Stimulated activated naive B cell treated with anti-CD40 and anti-IgM and Interleukin-4, amounts not matched to agents 10 μg/mL and 1 μg/mL and 100 μg/mL, for 72 hours (primary cell): ENCODE measurements at places on chromosomes 16 and 17.

DNA sequence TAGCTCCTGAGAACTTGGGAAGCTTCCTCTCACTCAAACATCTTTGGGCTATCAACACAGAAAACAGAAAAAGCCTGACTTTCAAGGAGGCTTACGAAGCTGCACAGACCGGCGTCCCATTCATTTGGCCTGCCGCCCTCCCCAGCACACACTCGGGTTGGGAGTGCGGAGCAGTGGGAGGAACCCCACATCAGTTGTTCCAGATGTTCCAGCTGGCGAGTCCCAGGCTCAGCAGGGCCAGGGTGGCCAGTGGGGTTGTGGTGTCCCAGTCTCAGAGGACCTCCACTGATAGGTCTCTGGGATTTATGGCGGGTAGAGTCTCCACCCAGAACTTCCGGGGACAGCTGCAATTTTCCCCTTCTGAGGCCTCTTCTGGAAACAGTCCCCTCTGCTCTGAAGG is 43.1 kb upstream of the DLX4 start:
- no peak for DNase-seq

GRCh38 chr17:57370619-57371018 is 114.3 kb downstream of the MSI2 start:
- no peak for DNase-seq

DNA sequence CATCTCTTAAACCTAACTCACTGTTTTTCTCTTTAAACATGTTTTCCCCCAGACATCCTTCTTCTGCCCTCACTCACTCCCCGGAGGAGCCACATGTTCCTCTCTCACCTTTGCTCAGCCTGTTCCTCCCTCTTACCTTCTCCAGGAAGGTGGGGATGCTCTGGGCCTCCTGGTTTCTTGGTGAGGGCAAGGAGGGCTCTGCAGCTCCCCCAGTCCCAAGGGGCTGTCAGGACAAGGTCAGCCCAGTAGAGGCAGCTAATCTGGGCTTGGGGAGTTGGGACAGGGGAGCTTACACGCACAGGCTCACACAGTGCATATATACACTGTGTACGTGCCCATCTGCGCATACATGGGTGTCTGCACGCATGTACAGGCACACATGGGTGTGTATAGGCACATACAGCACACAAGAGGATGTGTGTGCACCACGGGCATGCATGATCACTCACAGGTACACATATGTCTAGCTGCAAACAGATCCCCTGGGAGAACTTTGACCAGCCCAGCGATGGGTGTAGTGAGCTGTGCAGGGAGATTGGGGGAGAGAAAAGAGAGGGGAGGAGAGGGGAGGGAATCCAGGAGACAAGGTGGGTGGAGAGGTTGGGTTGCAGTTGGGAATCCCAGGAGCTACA is 28.6 kb upstream of the SPNS3 start:
- no peak for DNase-seq

GRCh38 chr16:19223235-19224170 is 55.5 kb downstream of the SYT17 start:
- no peak for DNase-seq

DNA sequence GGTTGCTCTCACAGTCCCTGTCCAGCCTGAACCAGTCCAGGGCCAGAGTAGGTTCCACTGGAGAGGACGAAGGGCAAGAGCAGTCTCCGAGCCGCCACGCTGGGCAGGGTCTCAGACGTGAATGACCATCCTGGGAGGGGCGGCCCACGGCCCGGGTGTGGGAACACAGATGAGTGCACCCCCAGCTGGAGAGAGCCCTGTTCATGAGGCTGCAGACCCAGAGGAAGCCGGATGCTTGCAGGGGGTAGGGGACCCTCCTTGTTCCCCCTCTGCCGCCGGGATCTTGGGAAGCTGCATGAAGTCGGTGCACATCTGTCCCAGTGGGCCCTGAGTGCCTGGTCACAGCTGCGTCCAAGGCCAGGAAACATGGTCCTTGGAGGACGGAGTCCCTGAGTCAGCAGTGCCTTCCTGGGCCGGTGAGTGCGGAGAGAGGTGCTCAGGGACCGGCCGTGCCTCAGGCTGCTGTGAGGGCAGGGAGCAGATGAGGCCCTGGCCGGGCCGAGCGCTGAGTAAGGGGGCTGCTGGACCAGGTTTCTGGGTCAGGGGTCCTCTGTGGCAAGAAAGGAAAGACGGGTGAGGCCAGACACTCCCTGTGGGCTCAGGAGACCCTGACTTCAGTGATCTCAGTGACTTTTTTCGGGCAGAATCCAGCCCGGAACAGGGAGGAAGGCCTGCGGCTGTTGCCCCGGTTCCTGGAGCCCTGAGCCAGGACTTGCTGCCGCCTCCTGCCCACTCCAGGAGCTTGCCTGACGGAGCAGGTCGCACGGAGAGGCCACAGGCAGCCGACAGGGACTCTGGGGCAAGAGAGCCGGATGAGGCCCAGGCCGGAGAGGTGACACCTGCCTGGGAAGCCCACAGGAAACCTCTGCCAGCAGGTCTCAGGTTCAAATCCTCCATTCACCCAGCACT is 45.8 kb downstream of the ACTG1 start:
- no peak for DNase-seq

- no peak for DNase-seq
Observed at GRCh38 chr17:6690641-6691040, 22.5 kb downstream of the SLC13A5 start.

DNA sequence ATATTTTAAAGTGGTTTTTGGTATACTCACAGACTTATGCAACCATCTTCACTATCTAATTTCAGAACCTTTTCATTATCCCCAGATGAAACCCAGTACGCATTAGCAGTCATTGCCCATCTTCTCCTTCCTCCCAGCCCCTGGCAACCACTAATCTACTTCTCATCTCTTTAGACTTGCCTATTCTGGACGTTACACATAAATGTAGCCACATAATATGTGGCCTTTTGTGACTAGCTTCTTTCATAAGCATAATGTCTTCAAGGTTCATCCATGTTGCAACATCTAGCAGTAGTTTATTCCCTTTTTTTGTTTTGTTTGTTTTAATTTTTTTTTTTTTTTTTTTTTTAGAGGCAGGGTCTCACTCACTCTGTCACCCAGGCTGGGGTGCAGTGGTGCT is 28.5 kb upstream of the C17orf107 start:
- no peak for DNase-seq

DNA sequence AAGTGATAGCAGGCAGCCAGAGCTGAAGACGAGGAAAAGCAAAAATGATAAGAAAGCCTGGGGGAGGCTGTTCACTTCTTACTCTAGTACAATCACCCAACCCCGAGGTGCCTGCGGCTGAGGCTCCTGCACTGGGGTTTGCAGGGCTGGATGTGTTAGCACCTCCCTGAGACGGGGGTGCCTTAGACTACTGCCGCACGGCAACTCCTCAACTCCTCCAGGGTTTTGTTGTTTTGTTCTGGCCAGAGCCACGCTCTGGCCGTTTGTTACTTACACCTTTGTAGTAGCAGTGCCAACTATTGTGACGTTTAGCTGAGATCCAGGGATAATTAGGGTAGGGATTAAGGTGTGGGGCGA is 51.5 kb downstream of the LDHD start:
- no peak for DNase-seq

DNA sequence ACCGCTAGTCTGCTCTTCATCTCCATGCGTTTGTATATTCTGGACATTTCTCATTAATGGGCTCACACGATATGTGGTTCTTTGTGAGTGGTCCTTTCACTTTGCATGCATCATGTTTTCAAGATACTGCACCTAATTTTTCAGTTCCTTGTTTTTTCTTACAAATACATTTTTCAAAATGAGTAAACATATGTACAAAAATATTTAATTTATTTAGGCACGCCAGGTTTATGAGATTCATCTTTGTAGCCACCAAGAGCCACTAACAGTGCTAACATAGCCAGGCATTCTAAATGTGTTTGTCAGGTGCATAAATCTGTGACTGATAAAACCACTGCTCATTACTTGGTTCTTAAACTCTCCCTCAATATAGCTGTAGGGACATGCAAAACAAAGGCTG is 375.3 kb downstream of the WWOX start:
- DNase-seq, result no peak

- no peak for DNase-seq
Observed at GRCh38 chr17:77281904-77282367, 141.2 kb downstream of the SEC14L1 start.

- no peak for DNase-seq
Observed at GRCh38 chr16:71473891-71474290, 11.8 kb upstream of the ZNF23 start.

- no peak for DNase-seq
Observed at GRCh38 chr16:86427433-86427851, 82.9 kb upstream of the FOXF1 start.

- DNase-seq, result no peak
Observed at GRCh38 chr17:42686520-42687128, 4.3 kb downstream of the CNTNAP1 start.

GRCh38 chr17:4161192-4161966 is 18.4 kb downstream of the CYB5D2 start:
- DNase-seq, result no peak

DNA sequence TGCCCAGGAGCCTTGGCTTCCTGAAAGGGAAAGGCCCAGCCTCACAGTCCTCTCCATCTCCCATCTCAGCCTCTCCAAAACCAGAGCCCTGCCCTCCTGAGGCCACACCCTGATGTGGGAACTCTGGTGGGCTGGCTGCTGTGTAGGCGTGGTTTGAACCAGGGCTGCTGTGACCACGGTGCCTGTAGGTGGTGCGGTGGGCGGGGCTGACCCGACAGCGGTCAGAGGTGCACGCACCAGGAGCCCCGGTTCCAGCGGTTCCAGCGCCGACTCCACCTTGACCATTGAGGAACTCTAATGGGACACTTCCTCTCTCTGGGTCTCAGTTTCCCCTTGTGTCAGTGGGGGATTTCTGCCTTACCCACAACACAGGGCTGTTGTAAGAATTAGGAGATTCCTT is 2.4 kb downstream of the RAP1GAP2 start:
- DNase-seq, result no peak

- DNase-seq, result no peak
Observed at GRCh38 chr17:31693433-31694220, 165.4 kb downstream of the COPRS start.

- DNase-seq, result no peak
Observed at GRCh38 chr17:4504188-4504587, 5.5 kb downstream of the SPNS2 start.

- DNase-seq, result no peak
Observed at GRCh38 chr17:44878627-44879221, 20.5 kb downstream of the EFTUD2 start.

DNA sequence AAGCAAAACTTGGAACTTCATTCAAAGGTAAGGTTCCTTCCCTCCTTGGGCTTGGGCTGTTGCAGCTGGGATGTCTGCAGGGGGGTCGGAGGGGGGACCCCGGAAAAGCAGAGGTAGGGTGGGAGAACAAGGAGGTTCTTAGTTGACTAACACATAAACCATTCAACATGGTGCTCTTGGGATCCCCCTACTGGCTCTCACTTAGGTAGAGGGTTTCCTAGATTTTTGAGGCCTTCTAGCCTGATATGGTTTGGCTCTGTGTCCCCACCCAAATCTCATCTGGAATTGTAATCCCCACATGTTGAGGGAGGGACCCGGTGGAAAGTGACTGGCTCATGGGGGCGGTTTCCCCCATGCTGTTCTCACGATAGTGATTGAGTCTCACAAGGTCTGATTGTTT is 93.9 kb downstream of the RGS9 start:
- DNase-seq, result no peak

DNA sequence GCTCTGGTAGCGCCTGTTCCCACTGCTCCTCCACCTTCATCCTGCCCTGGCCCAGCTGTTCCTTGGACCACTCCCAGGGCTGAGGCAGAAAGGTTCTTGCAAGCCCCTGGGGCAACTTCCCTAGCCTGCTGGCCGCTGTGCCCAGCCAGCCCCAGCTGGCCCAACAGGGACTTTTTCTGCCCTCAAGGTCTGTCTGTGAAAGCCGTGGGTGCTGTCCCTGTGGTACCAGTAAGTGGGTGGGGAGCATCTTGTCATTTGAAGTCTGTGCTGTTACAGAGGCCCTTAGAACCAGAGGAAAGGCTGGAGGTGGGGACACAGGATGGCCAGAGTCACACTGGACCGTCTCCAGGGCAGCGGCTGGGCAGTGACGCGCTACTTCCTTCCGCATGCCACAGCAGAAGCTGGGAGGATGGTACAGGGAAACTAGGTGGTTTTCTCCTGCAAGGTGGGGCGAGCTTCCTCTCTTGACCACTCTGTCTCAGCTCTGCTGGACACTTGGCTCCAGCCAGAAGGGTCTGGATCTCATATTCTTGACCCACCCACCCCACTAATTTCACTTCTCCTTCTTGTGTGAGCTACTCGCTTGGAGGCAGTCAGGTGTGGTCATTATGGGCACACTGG is 87.8 kb downstream of the PLCG2 start:
- peak; percentile 53 for DNase-seq

GRCh38 chr17:63070031-63070430 is 104.0 kb downstream of the TANC2 start:
- DNase-seq, result no peak

DNA sequence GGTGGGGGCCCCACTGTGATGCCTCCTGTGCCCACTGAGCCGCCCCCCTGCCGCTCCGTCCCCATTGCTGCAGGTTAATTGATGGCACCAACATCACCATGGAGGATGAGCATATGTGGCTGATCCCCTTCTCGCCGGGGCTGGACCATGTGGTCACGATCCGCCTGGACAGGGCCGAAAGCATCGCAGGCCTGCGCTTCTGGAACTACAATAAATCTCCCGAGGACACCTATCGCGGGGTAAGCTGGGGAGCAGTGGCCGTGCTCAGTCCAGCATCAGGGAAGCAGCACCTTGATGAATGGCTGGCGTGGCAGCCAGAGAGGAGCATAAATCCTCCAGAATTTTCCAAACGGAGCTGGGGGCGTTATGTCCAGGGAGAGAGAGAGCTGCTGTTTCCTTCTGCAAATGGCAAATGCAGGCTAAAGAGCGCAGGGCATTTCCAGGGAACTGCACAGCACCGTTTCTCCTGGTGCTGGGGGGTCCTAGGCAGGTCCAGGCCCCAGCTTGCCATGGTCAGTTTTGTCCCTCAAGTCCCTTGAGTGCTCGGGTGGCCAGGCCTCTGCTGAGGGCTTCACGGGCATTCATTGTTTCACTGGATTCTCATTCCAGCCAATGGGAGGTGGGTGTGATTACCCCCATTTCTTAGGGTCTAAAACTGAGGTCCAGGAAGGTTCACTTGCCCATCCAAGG is 216.4 kb downstream of the KATNIP start:
- no peak for DNase-seq
